HTR-8/SVneo (cell line): ENCODE measurements at places on chromosomes 1 and 21.
A peak's percentile ranks its signal among the peaks of the same experiment; 100 is the strongest.

DNA sequence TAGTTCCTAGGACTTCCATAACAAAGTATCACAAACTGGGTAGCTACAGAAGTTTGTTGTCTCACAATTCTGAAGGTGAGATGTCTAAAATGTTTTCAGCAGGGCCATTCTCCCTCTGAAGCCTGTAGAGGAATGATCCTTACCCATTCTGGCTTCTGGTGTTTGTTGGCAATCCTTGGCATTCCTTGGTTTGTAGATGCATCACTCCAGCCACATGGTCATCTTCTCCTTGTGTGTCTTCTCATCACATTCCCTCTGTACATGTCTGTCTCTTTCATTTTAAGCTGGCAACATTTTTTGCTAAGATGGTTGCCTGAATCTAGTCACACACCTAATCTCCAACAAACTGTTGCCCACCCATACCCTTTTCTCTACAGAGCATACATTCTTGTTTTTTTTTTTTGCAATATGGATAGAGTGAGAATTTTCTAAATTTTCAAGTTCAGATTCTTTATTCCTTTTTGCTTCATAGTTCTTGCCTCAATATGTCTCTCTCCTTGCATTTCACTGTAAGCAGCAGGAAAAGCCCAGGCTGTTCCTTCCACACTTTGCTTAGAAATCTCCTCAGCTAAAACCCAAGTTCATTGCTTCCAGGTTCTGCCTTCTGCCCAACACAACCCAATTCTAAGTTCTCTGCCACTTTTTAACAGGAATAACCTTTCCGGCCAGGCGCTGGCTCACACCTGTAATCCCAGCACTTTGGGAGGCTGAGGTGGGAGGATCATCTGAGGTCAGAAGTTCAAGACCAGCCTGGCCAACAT lies 18.3 kb downstream of the ZBED6 start:
- no peak for DNase-seq

GRCh38 chr1:27567971-27568299 lies 36.0 kb downstream of the AHDC1 start:
- no peak for DNase-seq

DNA sequence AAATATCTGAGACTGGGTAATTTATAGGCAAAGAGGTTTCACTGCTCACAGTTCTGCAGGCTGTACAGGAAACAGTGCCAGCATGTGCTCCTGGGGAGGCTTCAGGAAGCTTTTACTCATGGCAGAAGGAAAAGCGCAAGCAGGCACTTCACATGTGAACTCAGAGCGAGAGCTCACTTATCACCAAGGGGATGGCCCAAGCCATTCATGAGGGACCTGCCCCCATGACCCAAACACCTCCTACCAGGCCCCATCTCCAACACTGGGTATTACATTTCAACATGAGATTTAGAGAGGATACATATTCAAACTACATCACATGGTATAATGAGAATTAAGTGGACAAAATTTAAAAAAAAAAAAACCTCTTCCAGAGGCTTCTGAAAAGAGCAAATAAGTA lies 13.7 kb downstream of the WASF2 start:
- no peak for DNase-seq

DNA sequence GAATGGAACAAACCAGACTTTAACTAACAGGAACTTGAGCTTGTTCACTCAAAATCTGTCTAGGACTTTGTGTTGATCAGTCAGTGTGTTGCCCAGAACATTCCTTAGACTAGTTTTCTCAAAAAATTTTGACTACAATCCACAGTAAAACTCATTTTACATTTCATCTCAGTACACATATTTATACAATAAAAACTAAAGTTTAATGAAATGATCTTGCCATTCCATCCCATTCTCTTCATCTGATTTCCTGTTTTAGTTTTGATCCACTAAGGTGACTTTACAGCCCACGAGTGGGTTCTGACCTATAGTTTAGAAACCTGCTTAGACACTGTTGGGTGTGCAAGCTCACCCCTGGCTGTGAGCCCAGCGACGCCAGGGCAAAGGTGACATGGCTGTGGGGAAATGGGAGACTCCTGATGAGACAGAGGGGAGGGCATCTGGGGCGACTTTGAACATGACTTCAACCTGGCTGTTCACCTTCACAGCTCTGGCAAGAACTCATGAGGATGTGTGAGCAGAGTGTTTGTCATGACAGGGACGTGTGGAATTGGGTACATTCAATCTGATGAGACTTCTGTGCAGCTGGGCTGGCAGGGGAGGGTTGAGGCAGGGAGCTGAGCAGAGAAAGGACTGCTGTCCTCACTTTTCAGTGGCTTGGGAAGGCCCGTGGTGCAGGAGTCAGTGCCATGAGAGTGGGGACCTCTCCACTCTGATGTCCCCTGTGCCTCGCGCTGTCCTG lies 40.6 kb downstream of the LHX4 start:
- DNase-seq: no peak

- DNase-seq: peak; percentile 74
Measured at GRCh38 chr1:166925810-166926478, 49.4 kb downstream of the ILDR2 start.

- no peak for DNase-seq
Measured at GRCh38 chr1:107691540-107691939, 273.4 kb downstream of the VAV3 start.
